CD4-positive, alpha-beta T cell treated with Interleukin-4 for 4 hours (primary cell): ENCODE measurements at places on chromosomes 11 and 22.

GRCh38 chr11:44607987-44608386 is 42.5 kb downstream of the CD82 start:
- no peak for DNase-seq

DNA sequence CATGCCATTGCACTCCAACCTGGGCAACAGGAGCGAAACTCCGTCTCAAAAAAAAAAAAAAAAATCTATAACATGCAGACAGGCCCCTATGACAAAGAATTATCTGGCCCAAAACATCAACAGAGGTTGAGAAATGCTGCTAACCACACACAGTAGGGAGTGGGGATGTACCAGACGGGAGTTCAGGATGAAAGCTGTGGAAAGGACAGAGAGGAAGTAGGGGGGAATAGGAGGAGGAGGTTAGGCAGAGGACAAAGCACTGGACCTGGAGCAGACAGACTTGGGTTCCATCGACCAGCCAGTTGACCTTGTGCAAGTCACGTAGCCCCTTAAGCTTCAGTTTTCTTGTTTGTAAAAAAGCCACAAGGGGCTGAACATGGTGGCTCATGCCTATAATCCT is 12.5 kb downstream of the LRP4 start:
- DNase-seq: no peak

- no peak for DNase-seq
Measured at GRCh38 chr22:24727218-24727851, 47.2 kb downstream of the PIWIL3 start.

GRCh38 chr11:43693731-43694130 is 13.2 kb downstream of the HSD17B12 start:
- no peak for DNase-seq

DNA sequence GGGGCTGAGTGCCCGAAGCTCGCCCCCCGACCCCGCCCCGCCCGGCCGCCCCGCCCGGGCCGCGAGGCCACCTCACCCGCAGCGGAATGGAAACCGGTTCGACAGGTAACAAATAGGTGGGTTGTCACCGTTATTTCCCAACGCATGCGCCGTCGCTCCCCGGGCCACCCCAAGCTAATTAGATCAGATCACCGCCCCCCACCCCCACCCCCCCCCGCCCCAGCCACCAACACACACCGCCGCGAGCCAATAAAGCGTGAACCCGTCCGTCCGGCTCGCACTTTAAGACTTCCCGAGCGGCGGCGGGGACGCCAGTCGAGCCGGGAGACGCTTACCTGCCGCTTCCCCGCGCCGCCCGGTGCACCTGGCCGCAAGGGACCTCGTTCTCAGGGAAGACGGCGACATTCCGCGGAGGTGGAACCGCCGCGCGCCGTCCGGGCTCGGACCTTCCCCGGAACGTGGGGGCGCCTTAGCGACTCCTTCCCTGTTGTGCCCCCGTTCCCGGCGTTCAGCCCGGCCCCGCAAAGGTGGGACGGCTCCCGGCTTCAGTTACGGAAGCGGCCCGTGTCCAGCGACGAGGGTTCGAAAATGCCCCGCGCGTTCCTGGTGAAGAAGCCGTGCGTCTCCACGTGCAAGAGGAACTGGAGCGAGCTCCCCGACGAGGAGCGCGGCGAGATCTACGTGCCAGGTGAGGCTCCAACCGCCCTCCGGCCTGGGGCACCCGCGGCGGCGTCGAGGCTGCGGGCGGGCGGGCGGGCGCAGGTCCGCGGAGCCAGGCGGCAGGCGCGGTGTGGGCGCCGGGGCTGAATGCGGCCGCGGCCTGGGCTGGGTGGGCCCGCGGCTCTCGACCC is at the start of gene OVOL1:
Gene OVOL1, plus strand, starts transcription at position 278 of the 851 bp plus-strand sequence. Its CDS starts 311 bp downstream, at position 589.
- DNase-seq: peak; percentile 34

DNA sequence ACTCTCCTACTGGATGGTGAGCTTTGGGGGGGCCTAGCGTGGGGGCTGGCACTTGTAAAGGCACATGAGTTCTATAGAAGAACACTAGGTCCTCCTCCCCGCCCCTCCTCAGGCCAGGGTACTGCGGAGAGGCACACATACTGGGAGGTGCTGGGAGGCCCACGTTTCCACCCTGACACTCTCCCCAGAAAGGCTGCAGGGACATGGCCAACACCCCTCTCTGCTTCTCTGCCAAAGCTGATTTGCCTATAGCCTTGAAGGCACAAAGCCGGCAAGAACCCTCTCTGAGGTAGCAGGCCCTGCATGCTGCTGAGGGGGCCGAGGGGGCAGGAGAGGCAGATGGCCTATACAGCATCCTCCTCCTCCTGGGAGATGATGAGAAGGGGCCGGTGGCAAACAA is 112.8 kb downstream of the BUD13 start:
- DNase-seq: no peak

- DNase-seq: no peak
Measured at GRCh38 chr11:121754598-121754997, 301.8 kb upstream of the SORL1-AS1 start.

DNA sequence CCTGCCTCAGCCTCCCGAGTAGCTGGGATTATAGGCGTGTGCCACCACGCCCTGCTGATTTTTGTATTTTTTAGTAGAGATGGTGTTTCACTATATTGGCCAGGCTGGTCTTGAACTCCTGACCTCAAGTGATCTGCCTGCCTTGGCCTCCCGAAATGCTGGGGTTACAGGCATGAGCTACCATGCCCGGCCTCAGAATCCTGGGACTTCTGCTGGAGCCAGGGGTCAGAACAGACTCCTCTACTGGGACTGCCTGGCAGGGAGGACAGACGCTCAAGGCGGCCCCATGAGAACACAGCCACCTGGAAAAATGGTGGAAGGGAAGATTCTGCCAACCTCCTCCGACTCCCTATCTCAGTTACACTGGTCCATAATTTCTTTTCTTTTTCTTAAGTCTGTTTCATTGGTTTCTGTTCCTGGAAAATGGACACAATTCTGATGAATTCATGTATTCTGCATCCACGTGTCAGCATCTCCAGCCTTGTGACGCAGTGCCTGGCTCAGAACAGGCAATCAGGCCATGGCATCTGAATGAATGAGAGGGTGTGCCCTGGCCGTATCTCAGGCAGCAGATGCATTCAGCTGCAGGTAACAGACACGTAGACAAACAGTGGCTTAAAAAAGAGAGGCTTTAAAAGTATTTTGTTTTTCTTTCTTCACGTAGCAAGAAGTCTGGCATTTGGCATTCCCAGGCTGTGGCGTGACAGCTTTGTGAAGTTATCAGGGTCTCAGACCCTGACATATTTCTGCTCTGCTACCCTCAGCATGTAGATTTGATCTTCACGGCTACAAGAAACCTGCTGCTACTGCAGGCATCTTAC is 4.8 kb downstream of the SMIM38 start:
- DNase-seq: no peak

DNA sequence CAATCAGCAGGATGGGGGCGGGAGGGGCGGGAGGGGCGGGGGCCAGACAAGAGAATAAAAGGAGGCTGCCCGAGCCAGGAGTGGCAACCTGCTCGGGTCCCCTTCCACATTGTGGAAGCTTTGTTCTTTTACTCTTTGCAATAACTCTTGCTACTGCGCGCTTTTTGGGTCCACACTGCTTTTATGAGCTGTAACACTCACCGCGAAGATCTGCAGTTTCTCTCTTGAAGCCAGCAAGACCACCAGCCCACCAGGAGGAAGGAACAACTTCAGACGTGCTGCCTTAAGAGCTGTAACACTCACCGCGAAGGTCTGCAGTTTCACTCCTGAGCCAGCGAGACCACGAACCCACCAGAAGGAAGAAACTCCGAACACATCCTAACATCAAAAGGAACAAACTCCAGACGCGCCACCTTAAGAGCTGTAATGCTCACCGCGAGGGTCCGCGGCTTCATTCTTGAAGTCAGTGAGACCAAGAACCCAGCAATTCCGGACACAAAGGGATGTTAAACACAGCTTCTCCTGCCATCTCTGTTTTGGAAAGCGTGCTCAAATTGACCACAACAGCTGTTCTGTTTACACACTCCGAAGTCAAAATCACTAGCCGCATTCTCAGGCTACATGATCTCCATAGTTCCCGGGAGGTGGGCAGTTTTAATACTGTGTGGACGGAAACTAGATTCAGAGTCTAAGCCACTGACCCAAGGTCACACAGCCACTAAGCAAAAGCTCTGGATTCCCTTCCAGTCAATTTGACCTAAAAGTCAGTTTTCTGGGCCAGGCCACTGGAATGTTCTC is 11.9 kb downstream of the PLAAT2 start:
- DNase-seq: peak; percentile 55

DNA sequence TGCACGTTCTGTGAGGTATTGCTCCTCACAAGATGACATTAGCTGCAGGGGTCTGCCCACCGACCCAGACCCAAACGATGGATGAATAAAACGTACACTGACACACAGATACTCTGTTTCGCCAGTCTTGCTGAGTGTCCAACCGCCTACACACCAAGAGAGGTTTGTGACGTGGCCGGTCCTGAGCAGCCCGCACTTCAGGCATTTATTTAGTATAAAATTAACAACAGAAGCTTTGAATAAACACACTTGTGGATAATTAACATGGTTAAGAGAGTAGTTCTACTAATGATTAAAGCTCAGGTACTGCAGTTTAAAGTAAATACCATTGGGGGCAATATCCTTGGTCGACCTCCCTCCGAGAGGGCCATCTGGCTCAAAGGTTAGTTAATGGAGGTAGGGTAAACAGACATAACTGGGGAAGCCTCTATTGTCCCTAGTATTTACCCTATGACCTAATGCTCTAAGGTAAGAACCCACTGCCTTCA is 75.7 kb downstream of the CCDC83 start:
- DNase-seq: no peak

GRCh38 chr11:103480421-103480820 is 371.2 kb downstream of the DYNC2H1 start:
- DNase-seq: no peak

DNA sequence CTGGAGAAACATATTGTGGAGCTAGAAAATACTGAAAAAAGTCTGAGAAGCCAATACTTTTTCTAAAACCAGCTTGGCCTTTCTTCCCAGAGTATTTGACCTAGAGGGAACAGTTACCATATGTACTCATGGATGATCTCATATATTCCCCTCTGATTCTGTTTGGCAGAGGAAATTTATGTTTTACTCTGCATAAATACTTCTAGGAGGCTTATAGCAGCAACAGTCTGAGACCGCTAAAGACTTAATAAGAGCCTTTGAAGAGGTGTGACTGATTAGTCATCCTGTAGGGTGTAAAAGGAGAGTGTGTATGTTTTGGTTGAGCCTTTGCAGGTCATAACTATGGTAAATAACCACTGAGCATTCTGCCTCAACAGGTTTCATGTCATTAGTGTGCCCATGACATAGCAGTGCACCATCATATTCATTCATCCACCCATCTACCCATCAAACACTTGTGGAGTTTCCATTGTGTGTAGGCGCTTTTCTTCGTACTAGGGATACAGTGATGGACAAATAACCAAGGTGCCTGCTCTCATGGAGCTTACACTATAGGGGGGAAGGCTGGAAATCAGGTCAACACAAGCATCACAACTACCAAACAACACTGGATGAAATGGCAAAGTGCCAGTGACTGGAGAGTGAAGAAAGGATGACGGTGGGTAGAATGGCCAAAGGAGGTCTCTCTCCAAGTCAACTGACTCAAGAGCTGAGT is 44.5 kb downstream of the TRAF6 start:
- DNase-seq: peak; percentile 39

- DNase-seq: no peak
Measured at GRCh38 chr22:42548597-42549330, 5.0 kb upstream of the SERHL2 start.
